Panc1 (cell line): ENCODE measurements at places on chromosomes 3 and 15.

DNA sequence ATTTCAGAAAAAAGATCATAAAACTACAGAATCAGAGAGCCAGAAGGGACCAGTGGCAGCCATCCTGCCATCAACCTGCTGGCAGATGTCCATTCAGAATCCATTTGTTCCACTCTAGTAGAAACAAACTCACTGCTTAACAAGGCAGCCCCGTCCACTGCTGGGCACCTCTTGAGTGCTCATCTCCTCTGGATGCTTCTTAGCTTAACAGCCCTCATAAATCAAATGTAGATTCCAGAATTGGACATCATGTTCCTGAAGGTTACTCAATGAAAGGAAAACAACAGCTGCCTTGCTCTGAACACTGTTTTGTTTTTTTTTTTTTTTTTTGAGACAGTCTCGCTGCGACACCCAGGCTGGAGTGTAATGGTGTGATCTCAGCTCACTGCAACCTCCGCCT lies 37.3 kb downstream of the ABCC5 start:
- DNase-seq: no peak
- H3K27me3 ChIP-seq: no peaks in the 10 kb centered on the region
- no peak overlapping the region for H3K4me3 ChIP-seq
- H3K36me3 ChIP-seq: 0 out of 2 replicates have a peak, but pooled peaks cover 7% of the 10 kb centered on the region

- H3K4me1 ChIP-seq: no peaks in the 10 kb centered on the region
- no peaks in the 10 kb centered on the region for H3K36me3 ChIP-seq
- DNase-seq: no peak
These were observed 20.0 kb upstream of the ZNF148 start for GRCh38 chr3:125395091-125395490.

DNA sequence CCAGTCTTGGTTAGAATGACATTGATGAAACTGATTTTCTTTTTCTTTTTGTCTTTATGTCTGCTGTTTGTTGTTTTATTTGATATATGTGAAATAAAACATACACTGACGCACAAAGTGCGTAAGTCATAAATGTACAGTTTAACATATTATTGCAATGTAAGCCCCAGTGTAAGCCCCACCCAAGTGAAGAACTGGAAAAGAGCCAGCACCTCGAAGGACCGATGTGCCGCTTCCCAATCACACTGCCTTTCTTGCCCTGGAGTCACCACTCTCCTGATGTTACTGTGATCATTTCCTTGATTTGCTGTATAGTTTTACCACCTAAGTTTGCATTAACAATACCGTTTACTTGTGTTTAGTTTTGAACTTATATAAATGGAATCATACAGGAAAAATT lies 128.4 kb upstream of the LPP start:
- H3K36me3 ChIP-seq: no peaks in the 10 kb centered on the region
- H3K4me3 ChIP-seq: no peak overlapping the region
- no peak overlapping the region for H3K27ac ChIP-seq
- DNase-seq: no peak
- H3K4me1 ChIP-seq: no peaks in the 10 kb centered on the region

GRCh38 chr3:48038971-48039481 lies 22.8 kb upstream of the MAP4 start:
- no peaks in the 10 kb centered on the region for H3K36me3 ChIP-seq
- H3K4me1 ChIP-seq: peaks cover 21% of the 10 kb centered on the region
- no peak for DNase-seq
- peak overlapping the region; percentile 23; the same call in 1 of the 2 replicates for H3K4me3 ChIP-seq
- peak overlapping the region; percentile 74 for H3K27ac ChIP-seq

GRCh38 chr3:136714020-136714419 lies 38.2 kb downstream of the STAG1 start:
- H3K4me1 ChIP-seq: peaks cover 4% of the 10 kb centered on the region; the same call in 1 of the 2 replicates
- H3K27me3 ChIP-seq: no peaks in the 10 kb centered on the region
- DNase-seq: no peak
- no peaks in the 10 kb centered on the region for H3K36me3 ChIP-seq

DNA sequence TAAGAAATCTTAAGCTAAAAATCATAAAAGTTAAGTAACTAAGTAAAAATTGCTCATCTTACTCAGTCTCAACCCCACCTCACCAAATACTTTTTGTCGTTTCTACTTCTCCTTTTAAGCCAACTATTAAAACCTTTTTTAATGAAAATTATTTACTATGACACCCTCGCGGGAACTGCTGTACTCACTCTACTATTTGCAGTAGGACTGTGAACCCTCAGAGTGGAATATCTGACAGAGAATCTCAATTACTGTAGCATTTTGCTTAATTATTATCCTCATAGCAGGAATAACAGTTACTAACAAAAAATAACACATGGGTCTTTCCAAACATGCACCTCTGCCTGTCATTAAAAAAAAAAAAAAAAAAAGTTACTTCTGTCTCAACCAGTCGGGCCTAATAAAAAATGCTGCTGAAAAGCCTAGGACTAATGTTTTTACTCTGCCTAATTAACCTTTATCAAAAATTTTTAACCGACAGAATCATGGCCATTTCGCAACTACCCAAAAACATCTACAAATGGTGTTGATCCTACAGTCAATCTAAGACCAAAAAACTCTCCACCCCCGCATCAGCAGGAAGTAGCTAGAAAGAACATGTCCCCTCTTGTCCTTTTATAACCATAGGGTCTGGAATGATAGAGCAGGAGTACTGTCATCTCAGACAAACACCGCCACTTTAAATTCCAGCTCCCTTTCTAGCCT lies 10.2 kb downstream of the ALDH1L1 start:
- no peak overlapping the region for H3K4me3 ChIP-seq
- no peaks in the 10 kb centered on the region for H3K4me1 ChIP-seq
- H3K27ac ChIP-seq: no peak overlapping the region

GRCh38 chr3:13764161-13764560 lies 115.7 kb downstream of the WNT7A start:
- H3K4me1 ChIP-seq: no peaks in the 10 kb centered on the region
- no peaks in the 10 kb centered on the region for H3K36me3 ChIP-seq
- no peak for DNase-seq
- H3K27me3 ChIP-seq: peaks cover 3% of the 10 kb centered on the region

GRCh38 chr15:59492389-59493377 lies 54.7 kb downstream of the FAM81A start:
- no peak overlapping the region for H3K4me3 ChIP-seq
- DNase-seq: peak; percentile 56
- no peaks in the 10 kb centered on the region for H3K4me1 ChIP-seq
- H3K27ac ChIP-seq: no peak overlapping the region

- H3K4me1 ChIP-seq: no peaks in the 10 kb centered on the region; the same call in 1 of the 2 replicates
- no peak for DNase-seq
- H3K27ac ChIP-seq: no peak overlapping the region
- H3K27me3 ChIP-seq: no peaks in the 10 kb centered on the region
- H3K36me3 ChIP-seq: no peaks in the 10 kb centered on the region
- H3K4me3 ChIP-seq: no peak overlapping the region
These were observed 214.9 kb upstream of the IL12A start for GRCh38 chr3:159773706-159774105.
